NAMALWA (cell line): ENCODE measurements at places on chromosomes 7 and 10.

GRCh38 chr7:95840953-95841950 is 68.9 kb downstream of the DYNC1I1 start:
- peak; percentile 62 for DNase-seq

- DNase-seq: no peak
Observed at GRCh38 chr7:7489546-7489945, 46.1 kb downstream of the COL28A1 start.

- no peak for DNase-seq
Observed at GRCh38 chr10:72952642-72953158, 1.9 kb downstream of the PLA2G12B start.

DNA sequence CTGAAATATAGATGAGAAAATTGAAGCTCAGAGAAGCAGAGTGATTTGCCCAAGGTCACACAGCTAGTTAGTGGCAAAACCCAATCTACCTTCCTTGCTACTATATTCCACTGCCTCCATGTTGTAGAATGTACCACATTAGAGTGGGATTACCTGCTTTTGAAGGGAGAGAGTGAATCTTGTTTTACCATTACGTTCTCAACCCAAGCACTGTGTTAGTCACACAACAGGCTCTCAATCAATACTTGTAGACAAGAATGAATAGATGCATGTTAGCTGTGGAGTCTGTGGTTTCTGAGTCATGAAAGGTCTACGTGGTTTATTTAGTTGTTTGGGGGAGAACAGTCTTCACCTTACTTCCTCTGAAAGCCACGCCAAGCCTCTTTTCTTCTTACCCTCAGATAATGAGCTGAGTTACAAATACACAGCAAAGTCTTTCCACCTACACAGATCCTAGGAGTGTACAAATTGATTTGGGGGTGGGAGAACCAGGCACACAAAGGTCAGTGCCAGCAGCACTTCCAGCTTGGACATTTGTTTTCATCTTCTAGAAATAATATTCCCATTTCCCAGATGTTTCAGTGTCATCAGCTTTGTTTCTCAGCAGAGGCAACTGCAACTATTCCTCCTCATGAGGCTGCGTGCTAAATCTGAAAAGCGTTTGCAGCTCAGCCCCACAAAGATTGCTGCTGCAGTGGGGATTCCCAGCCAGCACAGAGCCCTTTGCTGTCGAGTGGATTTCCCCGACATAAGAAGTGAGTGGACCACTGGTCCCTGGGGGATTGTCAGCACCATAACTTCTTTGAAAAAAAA is 71.5 kb upstream of the ADO start:
- DNase-seq: peak; percentile 17

DNA sequence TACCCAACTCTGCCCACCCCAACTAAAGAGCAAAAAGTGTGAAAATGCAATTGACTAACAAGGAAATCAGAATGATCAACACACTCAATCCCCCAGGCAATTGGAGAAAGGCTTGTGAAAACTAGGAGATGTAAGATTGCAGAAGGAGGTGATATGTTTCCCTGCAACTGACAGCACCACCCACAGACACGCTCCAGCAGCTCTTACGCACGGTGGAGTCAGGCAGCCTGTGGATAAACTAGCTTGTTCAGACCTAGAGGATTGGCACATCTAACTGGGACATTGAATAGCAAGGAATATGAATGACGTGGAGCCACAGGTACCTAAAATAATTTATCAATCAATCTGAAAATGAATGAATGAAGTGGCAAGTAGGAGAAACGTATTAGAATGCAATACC is 125.7 kb upstream of the MYO3A start:
- DNase-seq: no peak

DNA sequence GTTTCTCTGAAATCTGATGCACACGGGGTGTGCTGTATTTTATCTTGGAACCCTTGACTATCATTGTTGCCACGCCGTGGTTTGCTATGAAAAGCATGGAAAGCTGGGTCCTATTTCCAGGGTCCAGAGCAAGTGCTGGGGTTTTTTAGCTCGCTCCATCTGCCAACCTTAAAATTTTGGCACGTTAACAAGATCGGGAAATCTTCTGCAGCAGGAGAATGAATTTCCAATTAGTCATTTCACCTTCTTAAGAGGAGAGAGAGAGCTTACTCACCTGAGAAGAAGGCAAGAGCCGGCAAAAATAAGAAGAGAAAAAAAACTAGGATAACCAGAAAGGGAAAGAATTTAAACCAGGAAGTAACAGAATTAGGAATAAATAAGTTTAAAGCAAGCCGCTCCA is 223.6 kb upstream of the CELF2 start:
- no peak for DNase-seq

- DNase-seq: no peak
Observed at GRCh38 chr10:90224791-90225566, 523.6 kb downstream of the KIF20B start.

DNA sequence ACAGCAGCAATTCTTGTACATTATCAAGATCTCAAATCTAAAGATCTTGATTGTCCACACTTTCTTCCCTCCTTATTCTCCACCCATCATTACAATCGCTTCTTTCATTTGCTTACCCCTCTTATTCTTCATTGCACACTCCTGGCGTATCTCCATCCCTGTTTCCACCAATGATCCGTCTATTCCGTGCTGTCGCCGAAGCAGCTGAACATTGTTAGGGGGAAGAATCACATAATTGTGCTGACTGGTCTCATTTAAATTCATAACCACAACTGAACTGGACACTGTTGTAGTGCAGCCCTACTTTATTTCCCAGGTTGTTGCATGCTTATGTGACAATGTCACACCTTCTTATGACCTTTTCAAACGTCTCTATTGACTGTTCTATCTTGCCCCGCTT is 18.9 kb upstream of the NRP1 start:
- no peak for DNase-seq
